BE2C (cell line): ENCODE measurements at places on chromosomes 7 and 10.

DNA sequence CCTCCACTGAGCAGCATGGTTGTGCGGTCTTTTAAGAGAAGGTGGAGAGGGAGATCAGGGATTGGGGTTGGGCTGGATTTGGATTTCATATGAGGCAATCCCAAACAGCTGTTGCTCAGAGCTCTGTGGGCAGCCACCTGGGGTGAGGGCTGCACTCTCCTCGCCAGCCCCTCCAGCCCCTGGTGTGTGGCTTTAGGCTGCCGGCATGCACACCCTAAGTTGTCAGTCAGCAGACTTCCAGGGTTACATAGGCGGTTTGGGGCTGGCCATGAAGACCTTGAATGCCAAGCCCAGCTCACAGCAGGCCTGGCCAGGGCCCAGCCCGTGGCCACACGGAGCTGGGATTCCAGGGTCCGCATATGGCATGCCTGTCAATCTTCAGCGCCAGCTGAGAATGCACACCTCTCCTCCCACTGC lies 54.8 kb downstream of the ZMIZ1 start:
- no peak for DNase-seq

DNA sequence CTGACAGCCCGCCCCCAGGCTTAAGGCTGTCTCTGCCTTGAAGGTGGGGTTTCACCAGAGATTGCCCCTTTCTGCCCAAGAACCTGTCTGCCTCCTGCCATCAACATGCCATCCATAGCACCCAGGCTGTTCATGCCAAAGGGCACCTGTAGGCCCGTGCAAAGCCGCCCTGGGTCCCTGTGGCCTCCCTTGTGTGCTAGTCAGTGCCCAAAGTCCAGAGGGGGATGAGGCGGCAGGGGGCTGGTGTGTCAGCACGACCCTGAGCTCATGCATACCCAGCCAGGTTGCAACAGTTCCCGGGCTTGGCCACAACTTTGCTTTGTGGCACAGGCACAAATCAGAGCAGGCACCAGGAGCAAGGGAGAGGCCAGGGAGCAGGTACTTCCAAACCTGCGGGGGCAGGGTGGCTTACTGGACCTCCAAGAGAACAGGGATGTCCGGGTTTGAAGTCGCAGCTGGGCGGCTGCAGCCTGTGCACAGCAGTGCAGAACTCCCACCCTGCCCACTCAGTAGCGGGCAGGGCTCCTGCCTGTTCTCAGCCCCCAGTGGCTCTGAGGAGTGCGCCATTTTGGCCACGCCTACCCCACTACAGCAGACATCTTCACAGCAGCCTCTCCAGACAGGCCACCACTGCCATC lies 671.1 kb upstream of the GRM3 start:
- peak; percentile 11 for DNase-seq

GRCh38 chr10:93921338-93921737 lies 27.6 kb downstream of the SLC35G1 start:
- DNase-seq: peak; percentile 36

DNA sequence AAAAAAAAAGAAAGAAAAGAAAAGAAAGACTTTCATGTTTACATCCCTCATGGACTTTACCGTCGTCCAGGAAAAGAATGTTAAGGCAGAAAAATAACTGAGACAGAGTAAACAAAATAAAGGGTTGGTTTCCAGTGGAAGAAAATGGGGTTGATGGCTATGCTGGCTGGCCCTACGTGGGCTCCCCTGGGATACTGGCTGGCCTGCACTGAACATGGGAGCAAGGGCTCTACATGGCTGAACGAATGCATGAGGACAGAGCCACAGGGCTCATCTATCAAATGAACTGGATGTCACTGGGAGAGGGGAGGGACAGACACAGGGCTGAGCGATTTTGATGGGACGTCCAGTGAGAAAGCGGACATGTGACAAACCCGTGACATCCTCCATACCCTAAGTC lies 2.5 kb upstream of the UCMA start:
- no peak for DNase-seq

GRCh38 chr10:94307046-94307615 lies 55.6 kb downstream of the NOC3L start:
- DNase-seq: no peak

DNA sequence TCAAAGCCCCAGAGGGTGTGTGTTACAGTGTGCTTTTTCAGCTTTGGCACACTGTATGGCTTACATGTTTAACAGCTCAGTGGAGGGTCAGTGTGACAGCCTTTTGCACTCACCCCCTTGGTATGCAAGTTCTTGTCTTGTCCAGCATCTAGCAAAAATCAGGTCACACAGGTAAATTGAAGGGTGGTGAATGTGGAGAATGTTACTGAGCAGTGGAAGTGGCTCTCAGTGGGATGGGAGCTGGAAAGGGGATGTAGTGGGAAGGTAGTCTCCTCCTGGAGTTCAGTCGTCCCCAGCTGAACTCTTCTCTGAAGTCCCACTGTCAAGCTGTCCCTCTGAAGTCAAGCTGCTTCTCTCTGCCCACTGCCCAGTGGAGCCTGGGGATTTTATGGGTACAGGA lies 21.0 kb upstream of the C10orf90 start:
- DNase-seq: no peak

- DNase-seq: peak; percentile 68
Measured at GRCh38 chr7:48109848-48110663, 21.0 kb downstream of the UPP1 start.

DNA sequence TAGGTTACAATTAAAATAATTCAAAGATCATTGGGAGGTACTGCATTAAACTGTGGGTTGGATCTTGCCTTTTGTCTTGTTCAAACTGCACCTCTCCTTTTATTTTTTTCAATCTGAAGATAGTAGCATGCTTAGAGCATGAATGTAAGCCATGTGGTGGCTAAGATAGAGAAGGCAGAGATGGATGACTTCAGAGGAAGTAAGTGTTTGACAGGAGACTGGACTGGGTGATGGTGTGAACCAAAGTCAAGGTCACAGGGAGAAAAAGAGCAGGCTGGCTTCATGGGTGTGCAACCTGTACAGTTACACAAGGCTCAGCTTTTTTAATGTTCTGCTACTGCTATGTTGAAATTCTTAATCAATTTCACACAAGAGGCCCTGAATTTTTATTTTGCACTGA lies 85.6 kb downstream of the ZEB1 start:
- no peak for DNase-seq

DNA sequence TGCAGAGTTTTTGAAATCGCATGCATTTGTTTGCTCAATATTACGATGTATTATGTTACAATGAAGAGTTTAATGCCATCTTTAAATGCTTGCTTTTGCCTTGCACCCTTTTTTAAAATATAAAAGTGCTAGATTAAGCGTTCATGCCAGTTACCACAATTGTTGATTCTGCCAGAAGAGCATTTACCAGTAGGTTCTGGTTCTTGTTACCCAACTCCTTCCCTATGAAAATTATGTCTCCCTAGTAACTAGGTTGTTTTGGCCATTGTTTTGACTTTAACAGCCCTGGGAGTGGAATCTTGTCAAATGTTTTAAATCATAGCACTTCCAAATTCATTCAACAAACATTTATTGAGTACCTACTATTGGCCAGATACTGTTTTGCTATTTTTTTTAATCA lies 32.8 kb upstream of the CDK14 start:
- no peak for DNase-seq

DNA sequence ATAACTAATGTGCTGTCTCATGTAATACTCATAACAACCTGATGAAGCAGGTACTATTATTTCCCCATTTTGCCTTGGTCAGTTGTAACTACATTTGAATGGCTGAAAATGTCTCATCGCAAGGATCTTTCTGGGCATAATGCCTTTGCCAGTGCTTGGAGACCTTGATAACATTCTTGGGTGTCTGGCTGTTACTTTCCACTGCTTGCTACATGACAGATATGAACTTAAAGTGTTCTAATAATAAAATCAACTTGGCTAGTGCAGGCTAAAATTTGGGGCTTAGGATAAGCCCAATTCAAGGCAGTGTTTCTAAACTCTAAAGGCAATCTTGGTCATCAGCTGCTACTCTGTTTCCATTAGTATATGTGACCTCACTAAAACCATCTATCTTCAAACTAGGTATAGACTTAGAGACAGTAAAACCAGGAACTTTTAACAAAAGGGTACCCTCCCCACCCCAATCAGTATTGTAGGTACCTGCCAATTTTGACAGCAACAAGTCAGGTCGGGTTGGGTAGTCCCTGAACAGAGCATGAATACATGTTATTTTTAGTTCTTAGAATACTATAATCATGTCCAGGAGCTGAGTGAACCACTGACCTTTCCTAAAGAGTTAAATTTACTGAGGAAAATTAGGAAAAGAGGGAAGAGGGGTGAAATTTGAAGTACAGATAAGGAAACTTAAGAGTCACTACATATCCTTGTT lies 68.2 kb upstream of the AHR start:
- no peak for DNase-seq
